ENCODE measurements at places on chromosomes 6 and 20.

- DNase-seq: no peak
These were observed 45.3 kb downstream of the B4GALT5 start for GRCh38 chr20:49668181-49668877.

GRCh38 chr6:89495961-89496535 is 63.1 kb downstream of the ANKRD6 start:
- DNase-seq: no peak

- DNase-seq: peak; percentile 32
These were observed 193.1 kb downstream of the DOK5 start for GRCh38 chr20:54668271-54669039.

DNA sequence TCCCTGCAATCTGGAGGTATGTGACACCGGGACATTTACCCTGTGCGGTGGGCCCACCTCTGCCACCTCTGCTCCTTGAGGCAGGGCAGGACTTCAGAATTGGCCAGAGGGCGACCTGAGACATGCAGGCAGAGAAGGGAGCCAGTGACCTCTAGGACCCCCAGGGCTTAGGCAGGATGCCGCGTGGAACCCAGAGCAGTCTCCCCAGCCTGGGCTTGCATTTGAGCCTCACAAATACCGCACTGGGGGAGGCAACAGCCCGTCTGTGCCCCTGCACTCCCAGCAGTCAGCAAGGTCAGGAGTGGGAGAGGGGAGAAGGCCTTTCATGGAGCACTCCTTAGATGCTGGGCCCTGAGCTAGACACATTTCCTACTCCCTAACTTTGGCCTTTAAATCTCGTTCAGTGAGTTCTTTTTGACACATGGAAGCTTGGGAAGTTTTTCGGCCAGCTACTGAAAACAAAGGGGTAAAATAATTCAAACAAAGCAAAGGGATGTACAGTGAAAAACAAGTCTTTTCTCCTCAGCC is 41.7 kb downstream of the C20orf203 start:
- no peak for DNase-seq

DNA sequence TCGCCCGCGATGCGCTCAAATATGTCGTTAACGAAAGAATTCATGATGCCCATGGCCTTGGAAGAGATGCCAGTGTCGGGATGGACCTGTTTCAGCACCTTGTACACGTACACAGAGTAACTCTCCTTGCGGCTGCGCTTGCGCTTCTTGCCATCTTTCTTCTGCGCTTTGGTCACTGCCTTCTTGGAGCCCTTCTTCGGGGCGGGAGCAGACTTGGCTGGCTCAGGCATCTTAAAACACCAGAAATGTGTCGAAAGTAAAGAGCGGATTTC is 36.4 kb downstream of the HFE start:
- no peak for DNase-seq

DNA sequence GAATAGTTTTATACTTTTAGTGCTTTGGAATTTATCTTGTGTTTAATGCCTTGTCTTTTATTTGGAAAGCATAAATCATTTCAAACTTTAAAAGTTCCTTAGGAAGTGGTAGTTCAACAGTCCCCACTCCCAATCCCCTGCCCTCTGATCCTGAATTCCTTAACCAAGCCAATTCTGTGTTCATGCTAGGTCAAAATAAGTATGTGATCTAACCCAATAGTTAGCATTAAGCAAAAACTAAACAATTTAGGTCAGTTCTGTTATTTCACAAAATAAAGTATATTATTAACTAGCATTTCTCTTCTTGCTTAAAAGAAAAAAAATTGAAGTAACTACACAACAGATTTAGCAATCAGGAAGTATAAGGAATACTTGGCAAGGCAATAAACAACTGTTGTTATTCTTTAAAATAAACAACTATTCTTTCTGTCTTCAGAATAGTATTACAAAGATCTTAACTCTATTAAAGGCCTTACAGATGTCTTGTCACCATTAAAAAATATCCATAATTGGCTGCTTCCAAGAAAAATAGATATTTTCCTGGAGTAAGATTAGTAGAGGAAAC is 37.0 kb downstream of the AKIRIN2 start:
- DNase-seq: no peak

DNA sequence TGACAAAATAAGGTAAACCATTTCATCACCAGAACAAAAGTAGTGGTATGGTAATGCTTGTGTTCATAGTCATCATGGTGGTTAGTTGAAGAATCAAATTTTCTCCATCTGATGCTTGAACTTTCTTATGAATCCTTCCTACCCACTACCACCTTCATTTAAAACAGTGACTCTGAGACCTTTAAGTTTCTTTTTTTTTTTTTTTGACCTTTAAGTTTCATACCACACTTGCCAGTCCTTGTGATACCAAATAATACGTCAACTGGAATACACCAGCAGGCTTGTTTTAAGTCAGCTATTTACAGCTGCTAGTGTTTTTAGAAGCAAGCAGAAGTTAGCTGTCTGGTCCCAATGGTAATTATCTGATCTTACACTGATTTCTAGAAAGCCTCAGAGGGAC is 413.4 kb upstream of the SOX4 start:
- no peak for DNase-seq

GRCh38 chr6:139917951-139918630 is 543.6 kb upstream of the CITED2 start:
- DNase-seq: no peak

DNA sequence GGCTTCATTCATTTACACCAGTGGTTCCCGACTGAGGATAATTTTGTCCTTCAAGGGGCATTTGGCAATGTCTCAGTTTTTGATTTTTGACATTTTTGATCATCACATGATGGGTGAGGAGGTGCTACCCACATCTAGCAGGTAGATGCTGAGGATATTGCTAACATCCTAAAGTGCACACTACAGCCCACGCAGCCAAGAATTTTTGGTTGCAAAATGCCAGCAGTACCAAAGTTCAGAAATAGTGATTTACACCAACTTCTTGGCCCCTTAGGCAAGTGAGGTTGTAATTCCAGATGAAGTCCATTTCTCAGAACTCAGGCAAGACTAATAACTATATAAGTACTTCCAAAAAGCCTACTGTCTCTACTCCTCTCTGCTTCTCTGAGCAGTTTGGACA is 80.1 kb upstream of the TSHZ2 start:
- no peak for DNase-seq

DNA sequence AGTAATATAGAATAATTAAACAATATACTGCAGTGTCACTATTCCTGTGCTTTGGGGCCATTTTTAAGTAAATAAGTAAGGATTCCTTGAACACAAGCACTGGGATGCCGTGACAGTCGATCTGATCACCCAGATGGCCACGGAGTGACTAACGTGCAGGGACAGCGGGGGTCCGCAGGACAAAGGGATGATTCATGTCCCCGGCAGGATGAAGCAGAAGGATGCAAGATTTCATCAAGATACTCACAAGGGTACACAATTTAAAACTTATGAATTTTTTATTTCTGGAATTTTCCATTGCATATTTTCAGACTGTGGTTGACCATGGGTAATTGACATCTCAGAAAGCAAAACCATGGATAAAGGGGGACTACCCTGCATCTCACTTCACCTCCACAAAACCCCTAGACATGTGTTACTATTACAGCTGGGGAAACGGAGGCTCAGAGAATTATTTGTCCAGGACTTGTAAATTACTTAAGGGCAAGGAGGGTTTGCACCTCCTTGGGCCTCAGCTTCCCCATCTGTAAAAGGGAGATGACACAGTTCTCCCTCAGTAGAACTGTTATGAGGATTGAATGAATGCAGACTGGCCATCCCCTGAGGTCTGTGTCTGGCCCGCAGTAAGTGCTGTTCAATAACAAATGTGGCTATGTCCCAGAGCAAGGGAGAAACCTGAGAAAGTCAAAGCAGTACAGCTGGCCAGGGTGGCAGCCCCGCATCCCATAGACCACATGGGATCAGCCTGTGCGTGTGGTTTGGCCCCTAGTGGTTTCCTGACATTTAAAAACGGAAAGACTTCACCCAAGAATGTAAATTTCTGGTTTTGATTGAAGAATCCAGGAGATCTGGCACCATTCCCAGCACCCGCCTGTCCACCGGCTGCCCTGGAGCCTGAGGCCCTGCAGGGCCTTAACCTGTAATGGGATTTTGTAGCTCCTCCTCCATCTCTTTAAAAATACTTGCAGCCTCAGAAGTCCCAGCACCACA is 235.5 kb downstream of the BMP7 start:
- peak; percentile 51 for DNase-seq

DNA sequence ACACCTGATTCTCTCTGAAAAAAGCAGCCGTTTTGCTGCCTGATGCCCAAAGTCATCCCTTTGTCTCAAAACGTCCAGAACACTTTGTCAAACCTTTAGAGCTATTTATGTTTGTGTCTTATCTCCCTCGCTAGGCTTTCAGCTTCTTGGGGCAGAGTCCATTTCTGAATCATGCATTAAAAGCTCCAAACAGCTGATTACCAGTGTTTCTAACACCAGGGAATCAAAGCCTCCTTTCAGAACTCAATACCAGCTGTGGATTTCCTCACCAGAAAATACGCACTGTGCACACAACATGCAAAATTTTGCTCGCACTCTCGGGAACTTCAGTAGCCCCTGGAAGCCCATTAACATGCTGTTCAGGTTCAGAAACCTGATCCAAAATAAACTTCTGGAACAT is 333.3 kb downstream of the HACE1 start:
- no peak for DNase-seq

DNA sequence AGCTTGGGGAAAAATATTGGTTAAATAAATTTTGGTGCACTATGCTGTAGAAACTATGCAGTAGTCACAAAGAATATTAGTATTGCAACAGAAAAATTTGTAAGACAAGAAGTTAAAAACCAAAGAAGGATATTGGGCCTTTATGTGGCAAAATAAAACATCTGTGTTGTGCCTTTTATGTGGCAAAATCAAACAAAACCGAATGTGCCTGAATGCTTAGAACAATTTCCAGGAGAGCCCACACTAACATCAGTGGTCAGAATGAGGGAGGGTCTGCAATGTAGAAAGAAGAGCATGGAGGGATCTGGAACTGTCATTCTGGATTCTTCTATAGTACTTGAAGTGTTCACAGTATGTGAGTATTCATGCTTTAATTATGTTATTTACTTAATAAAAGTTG is 75.2 kb downstream of the L3MBTL3 start:
- no peak for DNase-seq

DNA sequence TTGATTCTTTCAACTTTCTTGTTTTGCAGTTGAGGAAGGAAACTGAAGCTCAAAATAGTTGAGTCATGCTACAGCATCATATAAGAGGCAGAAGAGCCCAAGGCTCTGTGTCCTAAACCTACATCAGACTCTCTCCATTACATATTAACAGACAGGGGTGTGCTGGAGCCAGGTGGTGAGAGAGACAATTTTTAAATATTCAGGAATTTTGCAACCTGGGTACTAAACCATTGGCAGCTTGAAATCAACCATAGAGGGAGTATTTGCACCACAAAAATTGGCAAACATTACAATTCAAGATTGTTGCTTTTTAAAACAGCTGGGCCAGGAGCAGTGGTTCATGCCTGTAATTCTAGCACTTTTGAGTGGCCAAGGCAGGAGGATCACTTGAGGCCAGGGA is 65.8 kb upstream of the SOX4 start:
- no peak for DNase-seq

GRCh38 chr6:34360556-34360955 is 31.9 kb downstream of the NUDT3 start:
- no peak for DNase-seq

- DNase-seq: no peak
These were observed 207.8 kb downstream of the TPBG start for GRCh38 chr6:82571455-82571854.

DNA sequence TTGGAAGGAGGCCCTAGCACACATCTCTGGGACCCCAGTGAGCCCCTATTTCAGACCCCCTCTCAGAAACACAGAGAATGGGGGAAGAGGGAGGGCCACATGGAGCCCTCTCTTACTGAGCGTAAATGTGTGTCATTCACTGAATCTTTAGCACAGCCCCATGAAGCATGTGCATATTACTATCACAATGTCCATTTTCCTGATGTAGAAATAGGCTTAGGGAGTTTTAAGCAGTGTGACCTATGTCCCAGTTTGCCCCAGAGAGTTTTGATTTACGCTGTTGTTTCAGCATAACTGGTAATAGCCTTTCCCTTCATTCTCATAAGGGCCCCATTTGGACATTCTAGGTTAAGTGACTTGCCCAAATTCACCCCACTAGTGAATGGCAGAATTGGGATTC is 25.0 kb upstream of the TCP11 start:
- no peak for DNase-seq

- no peak for DNase-seq
These were observed 21.3 kb upstream of the PPARD start for GRCh38 chr6:35321091-35321490.

GRCh38 chr20:51341581-51341980 is 200.9 kb downstream of the NFATC2 start:
- DNase-seq: peak; percentile 57
